ENCODE measurements at places on chromosomes 2 and 18. TPM values are rescaled to one million over a fixed set of nuclear protein-coding genes. Genes with fewer than 3 reads are reported as not detected.

DNA sequence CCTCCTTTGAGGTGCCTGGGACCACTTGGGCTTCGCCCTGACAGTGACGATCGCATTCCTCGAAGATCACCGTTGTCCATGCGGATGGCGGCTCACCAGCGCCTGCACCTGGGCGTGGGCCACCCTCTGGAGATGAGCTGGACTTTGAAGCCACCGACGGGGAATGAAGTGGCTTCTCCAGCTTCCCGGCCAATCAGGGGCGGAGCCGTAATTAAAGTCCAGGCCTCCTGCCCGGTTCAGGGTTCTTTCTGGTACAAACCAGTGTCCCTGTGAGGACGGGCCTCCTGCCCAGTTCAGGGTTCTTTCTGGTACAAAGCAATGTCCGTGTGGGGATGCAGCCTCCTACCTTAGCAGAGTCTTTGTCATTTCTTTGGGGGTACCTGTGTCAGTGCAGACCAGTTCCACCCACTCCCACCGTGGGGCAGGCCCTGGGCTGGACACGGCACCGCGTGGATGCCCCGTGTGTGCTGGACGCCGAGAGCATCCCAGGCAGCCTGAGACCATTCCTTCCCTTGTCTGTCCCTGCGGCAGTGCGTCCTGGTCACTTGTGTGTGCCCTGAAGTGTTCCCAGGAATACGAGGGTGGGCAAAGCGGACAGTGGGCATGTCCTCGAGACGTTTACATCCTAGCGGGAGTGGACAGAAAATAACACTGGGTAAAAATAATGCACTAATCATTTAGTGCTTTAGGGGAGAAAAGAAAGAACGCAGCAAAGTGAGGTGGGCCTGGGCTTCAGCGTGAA lies 55.0 kb downstream of the KCNG2 start:
- no peak for DNase-seq
- no peaks in the 10 kb centered on the region for H3K27me3 ChIP-seq
- peaks cover 3% of the 10 kb centered on the region for H3K4me1 ChIP-seq
- no peak overlapping the region for H3K27ac ChIP-seq
- H3K4me3 ChIP-seq: no peak overlapping the region

DNA sequence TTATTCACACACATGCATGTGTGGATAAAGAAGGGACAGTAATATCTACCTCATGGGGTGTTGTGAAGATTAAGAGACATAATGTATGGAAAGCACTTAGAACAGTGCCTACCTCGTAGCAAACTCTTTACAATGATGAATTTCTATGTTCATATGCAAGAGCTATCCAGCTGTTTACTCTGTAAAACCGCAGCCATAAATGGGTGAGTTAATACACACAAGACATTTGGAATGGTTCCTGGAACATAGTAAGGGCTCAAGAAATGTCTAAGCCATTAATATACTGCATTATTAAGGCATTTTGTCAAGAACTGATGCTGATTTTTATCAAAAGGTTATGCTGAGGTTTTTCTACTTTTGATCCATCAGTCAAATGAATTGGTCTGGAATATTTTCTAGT lies 1076.2 kb downstream of the TSN start:
- no peaks in the 10 kb centered on the region for H3K36me3 ChIP-seq
- no peaks in the 10 kb centered on the region for H3K27me3 ChIP-seq
- no peak overlapping the region for H3K4me3 ChIP-seq
- no peak overlapping the region for H3K27ac ChIP-seq

DNA sequence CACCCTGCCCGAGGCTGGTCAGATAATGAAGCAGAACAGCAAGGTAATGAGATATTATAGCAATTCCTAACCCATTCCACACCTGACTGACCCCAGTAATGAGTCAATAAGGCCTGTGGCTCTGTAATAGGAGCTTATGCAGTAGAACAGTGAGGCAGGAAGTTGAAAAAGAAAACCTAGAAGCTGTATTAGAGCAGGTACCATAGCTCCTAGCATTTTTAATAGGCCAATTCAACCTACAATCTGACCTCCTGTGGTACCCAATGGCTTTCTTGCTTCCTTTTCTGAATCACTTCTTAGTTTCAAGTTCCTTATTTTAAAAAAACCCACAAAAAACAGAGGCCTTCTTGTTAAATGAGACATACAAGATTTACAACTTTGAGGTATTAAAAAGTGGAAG lies 43.6 kb upstream of the MAP2 start:
- H3K27me3 ChIP-seq: no peaks in the 10 kb centered on the region
- H3K27ac ChIP-seq: no peak overlapping the region
- no peak for DNase-seq
- no peak overlapping the region for H3K4me3 ChIP-seq

The C18orf54 gene
- 1.9 TPM for total RNA-seq

GRCh38 chr2:155215037-155215707 lies 516.7 kb downstream of the KCNJ3 start:
- H3K27me3 ChIP-seq: no peaks in the 10 kb centered on the region
- no peak overlapping the region for H3K27ac ChIP-seq
- no peaks in the 10 kb centered on the region for H3K36me3 ChIP-seq
- no peaks in the 10 kb centered on the region for H3K4me1 ChIP-seq

DNA sequence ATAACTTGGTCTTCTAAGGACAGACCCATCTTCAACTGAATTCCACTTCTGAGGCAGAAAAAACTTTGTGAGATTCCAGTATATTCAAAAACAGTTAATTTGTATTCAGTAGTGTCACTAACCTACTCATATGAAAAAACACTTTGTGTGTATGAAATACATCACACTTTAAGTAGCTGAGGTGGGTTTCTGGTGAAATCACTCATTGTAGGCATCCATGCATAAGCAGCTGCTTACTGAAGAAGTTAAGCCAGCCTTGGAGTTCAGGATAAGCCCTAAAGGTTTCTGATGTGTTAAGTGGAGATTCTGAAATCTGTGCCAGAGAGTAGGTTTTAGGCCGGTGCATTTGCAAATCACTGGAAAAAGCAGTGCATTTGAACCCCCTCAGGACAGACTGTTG lies 128.2 kb downstream of the BCL2 start:
- DNase-seq: no peak
- no peak overlapping the region for H3K27ac ChIP-seq
- H3K4me3 ChIP-seq: no peak overlapping the region

The L3MBTL4 gene
- 16.3 TPM for total RNA-seq

DNA sequence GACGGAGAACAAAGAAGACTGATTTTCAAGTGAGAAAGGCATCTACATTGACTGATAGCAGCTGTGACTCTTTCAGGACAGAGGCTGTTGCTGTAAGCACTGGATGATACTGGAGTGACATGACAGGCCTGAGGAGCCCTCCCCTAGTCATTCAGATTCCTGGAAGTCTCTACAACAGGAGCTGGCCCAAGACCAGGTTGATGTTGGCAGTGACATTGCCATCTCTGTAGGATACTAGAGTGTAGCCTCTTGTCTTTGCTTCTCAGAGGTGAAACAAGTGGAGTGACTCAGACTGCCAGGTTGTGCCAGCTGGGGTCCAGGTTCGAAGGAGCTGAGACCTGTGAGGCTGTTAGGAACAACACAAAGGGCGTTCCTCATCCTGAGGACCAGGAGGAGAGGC lies 44.7 kb upstream of the SH3RF3 start:
- DNase-seq: no peak
- no peak overlapping the region for H3K27ac ChIP-seq
- H3K36me3 ChIP-seq: no peaks in the 10 kb centered on the region

The CROCC2 gene
- total RNA-seq: 17.4 TPM

- H3K4me1 ChIP-seq: no peaks in the 10 kb centered on the region
- H3K27ac ChIP-seq: no peak overlapping the region
- H3K36me3 ChIP-seq: no peaks in the 10 kb centered on the region
- H3K27me3 ChIP-seq: peaks cover 50% of the 10 kb centered on the region
Observed at GRCh38 chr18:36302676-36303075, 5.2 kb downstream of the FHOD3 start.

The TXNDC2 gene
- total RNA-seq: not detected

The FBXO41 gene
- total RNA-seq: 5.0 TPM

DNA sequence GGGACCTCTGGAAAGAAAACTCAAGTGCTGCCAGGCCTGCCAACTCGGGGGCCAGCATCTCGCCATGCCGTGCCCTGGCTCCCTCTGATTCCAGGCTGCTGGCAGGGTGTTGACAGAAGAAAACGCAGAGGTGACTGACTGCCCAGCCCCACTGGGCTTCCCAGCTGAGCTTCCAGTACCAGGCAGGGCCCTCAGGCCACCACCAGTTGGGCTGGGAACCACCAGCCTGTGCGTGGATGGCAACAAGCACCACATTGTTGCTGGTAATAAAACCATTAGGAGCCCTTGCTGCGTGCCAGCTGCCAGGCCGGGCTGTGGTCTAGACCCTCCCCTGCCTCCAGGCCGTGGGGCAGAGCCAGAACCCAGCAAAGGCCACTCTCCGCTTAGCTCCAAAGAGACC lies 9.2 kb downstream of the DNMT3A start:
- no peak overlapping the region for H3K4me3 ChIP-seq
- no peak for DNase-seq
- H3K4me1 ChIP-seq: peaks cover 2% of the 10 kb centered on the region
- no peaks in the 10 kb centered on the region for H3K27me3 ChIP-seq

- no peak overlapping the region for H3K4me3 ChIP-seq
- H3K27ac ChIP-seq: no peak overlapping the region
- H3K36me3 ChIP-seq: no peaks in the 10 kb centered on the region
- no peaks in the 10 kb centered on the region for H3K27me3 ChIP-seq
Observed at GRCh38 chr2:151395509-151396374, 14.0 kb upstream of the RIF1 start.

GRCh38 chr18:55320424-55321264 lies 267.3 kb downstream of the TCF4 start:
- DNase-seq: peak; percentile 78
- H3K27me3 ChIP-seq: no peaks in the 10 kb centered on the region

The ELAC1 gene
- total RNA-seq: 10.2 TPM

DNA sequence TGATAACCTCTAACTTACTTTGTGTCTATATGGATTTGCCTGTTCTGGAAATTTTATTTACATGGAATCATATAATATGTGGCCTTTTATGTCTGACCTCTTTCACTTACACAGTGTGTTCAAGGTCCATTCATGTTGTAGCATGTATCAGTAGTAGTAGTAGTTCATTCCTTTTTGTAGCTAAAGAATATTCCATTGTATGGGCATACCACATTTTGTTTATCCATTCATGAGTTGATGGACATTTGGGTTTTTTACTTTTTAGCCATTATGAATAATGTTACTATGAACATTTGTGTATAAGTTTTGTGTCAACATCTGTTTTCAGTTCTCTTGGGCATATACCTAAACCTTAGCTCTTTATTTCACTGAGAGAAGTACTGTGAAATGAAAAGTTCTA lies 11.5 kb downstream of the BBS5 start:
- H3K27me3 ChIP-seq: no peaks in the 10 kb centered on the region
- no peaks in the 10 kb centered on the region for H3K4me1 ChIP-seq
- no peak for DNase-seq

DNA sequence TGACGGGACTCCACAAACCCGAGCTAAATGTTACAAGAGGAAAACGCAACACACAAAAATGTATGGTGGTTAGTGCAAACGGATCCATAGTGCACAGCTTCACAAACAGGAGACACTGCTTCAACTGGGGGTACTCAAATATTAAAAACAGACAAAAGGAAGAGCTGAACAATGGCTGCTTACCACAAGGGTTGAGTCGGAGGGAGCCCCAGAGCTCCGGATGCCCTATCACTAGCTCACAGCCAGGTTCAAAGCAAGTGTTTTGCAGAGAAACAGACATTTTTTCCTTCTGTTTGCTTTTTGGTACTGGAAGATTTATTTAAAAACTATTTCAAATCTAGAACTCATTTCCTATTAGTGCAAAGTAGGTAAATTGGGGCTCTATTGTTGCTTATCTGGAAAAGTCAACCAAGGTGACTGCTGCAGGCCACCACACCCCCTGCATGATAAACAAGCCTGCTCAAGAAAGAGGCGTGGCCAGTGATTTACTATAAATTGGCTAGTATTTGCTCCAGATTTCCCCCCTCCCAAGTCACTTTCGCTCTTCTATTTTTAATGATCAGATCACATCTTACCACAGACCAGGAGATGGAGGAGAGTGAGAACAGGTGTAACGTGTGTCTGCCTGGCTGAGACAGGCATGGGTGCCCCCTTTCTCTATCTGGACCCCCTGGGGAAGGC lies 46.5 kb downstream of the ZAP70 start:
- H3K36me3 ChIP-seq: peaks cover 42% of the 10 kb centered on the region
- H3K4me1 ChIP-seq: no peaks in the 10 kb centered on the region
- no peaks in the 10 kb centered on the region for H3K27me3 ChIP-seq
- H3K27ac ChIP-seq: no peak overlapping the region
- H3K4me3 ChIP-seq: no peak overlapping the region

The RETREG2 gene
- total RNA-seq: 80.6 TPM

- no peak overlapping the region for H3K27ac ChIP-seq
- H3K36me3 ChIP-seq: no peaks in the 10 kb centered on the region
- DNase-seq: peak; percentile 42
Observed at GRCh38 chr2:149613704-149614103, 26.1 kb upstream of the MMADHC start.

The BCL2 gene
- total RNA-seq: 8.6 TPM

DNA sequence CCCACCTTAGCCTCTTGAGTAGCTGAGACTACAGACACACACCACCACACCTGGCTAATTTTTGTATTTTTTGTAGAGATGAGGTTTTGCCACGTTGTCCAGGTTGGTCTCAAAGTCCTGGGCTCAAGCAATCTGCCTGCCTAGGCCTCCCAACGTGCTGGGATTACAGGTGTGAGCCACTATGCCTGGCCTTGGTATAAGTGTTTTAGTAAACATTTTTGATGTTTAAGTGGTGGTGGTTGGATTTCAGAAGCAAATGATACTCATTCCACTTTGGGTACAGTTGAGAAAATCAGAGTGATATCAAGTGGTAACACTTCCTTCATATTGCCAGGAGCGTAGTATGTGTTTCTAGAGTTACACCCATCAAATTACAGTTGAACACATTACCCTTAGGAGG lies 25.4 kb downstream of the ACADL start:
- no peak overlapping the region for H3K4me3 ChIP-seq
- peaks cover 5% of the 10 kb centered on the region for H3K4me1 ChIP-seq
- H3K27ac ChIP-seq: no peak overlapping the region
- H3K27me3 ChIP-seq: no peaks in the 10 kb centered on the region
- DNase-seq: no peak

DNA sequence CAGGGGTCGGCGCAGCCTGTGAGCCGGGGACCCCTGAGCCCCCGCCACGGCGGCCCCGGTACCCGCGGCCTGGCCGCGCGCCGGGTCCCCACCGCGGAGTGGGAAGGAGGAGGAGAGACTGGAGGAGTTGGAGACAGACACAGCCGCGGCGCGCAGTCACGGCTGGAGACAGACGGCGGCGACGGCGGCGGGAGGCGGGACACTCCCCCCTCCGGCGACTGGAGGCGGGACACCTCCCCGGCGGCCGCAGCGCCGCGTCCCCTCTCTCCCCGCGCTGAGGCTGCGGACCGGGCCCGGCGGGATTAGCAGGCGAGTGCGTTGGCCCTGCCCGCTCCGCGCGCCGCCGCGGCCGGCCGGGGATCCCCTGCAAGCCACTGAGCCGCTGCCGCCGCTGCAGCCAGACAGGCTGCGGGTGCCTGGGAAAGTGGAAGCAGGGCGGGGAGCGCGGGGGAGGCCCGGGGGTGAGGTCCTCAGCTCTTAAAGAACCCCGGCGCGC lies 1.0 kb upstream of the LDLRAD4 start:
- H3K27me3 ChIP-seq: peaks cover 6% of the 10 kb centered on the region
- peak; percentile 69 for DNase-seq
- H3K27ac ChIP-seq: peak overlapping the region; percentile 49
- H3K36me3 ChIP-seq: no peaks in the 10 kb centered on the region
- peaks cover 29% of the 10 kb centered on the region for H3K4me1 ChIP-seq
- peak overlapping the region; percentile 60 for H3K4me3 ChIP-seq

The CNRIP1 gene
- total RNA-seq: 13.6 TPM
